CD4-positive, alpha-beta T cell (primary cell): ENCODE measurements at places on chromosomes 3 and 15. TPM values are rescaled to one million over a fixed set of nuclear protein-coding genes. Genes with fewer than 3 reads are reported as not detected.

Gene UROC1
- not detected for total RNA-seq

Gene ARL14
- not detected for total RNA-seq

Gene C2CD4A
- 0.34 TPM for total RNA-seq

Gene CFAP20DC
- 0.20 TPM for total RNA-seq

Gene CHRNA7
- total RNA-seq: not detected
